Inflammatory macrophage treated with lipopolysaccharide for 1 hour (primary cell): ENCODE measurements at places on chromosomes 2 and 18.

DNA sequence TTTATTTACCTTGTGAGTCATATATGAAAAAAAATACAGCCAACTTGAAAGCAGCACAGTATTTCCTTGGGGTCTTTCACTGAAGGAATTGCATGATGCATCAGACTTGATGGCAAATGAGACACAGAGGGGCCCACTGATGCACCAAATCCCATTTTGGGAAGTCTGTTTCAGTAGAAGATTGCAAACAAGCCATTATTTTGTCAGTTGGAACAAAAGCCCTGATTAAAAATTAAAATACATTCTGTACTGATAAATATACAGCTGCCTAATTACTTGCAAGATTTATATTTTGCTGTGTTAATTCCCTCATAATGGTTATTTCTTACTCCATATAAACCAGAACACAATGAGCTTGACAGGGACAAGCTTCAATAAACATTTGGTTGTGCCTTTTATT lies 370.4 kb downstream of the SUCLG1 start:
- no peak for DNase-seq

DNA sequence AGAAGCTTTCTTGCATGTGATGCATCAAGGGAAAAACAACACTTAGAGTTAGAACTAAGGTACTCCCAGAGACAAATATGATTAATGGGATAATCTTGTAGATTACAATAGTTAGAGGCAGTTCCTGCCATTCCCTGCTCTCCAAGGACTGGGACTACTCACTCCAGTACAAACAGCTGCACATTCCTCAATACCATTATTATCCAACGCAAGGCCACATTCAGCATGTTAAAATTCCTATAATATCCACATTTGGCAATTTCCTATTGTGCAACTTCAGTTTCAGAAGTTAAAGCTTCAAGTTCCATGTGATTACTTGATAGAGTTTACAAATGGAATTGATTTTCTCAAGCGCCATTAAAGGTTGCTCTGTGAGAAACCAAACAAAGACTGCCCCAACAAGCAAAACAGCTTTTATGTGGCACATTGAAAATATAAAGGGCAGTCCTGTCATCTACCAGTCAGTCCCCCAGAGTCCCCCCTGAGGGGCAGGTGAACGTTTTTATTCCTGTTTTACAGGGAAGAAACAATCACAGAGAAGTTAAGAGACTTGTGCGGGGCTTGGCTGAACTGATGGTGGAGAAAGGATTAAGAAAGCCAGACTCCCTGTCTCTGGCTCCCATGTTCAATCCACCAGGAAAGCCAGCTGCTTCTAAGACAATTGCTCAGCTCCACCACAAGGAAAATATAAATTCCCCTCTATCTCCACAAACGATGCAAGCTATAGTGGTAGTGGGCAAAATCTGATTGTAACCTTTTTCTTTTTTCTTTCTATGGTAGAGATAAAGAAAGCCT lies 72.6 kb downstream of the TXNL1 start:
- DNase-seq: peak; percentile 63

- no peak for DNase-seq
Measured at GRCh38 chr2:214410128-214410775, 602 bp upstream of the VWC2L start.

DNA sequence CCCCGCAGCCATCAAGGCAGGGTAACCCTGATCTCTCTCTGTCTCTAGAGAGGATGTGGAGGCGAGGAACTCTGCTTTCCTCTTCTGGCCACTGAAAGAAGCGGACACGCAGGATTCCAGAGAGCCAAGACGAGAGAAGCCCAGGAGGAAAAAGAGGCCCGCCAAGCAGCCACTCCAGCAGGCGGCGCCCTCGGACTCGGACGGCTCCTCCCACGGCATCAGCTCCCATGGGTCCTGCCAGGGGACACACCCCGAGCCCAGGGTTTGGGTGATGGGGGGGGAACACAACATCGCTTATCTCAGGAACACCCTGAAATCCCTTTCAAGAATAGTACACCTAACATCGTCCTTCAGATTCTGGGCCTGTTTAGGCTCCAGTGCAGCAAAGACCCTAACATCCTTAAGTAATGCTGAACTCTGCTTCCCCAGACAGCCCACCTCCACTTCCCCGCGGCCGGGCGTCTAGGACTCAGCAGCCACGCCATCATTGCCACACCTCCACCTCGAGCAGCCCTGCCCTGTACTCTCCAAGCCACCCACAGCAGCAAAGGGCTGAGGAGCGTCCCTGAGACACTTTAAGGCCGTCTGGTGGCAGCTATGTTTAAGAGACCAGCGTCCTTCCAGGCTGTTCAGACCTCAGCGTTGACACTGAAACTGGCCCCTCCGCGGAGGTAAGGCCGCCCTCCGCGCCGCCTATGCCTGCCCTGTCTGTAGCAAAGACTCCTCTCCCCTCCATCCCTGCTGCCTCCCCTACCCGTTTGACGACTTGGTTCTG lies 34.3 kb upstream of the CNGA3 start:
- no peak for DNase-seq

- peak; percentile 67 for DNase-seq
Measured at GRCh38 chr2:138827426-138828054, 47.4 kb upstream of the NXPH2 start.

DNA sequence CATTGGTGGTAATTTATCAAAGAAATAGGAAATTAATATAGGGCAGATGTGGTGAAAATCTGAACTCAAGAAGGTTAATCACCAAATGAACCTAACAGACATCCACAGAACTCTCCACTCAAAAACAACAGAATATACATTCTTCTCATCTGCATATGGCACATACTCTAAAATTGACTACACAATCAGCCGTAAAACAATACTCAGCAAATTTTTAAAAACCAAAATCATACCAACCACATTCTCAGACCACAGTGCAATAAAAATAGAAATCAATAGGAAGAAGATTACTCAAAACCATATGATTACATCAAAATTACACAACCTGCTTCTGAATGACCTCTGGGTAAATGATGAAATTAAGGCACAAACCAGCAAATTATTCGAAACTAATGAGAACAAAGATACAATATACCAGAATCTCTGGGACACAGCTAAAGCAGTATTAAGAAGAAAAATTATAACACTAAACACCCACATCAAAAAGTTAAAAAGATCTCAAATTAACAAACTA lies 31.0 kb downstream of the RBM43 start:
- peak; percentile 68 for DNase-seq

- DNase-seq: peak; percentile 33
Measured at GRCh38 chr2:239912938-239913635, 112.1 kb downstream of the NDUFA10 start.

- DNase-seq: no peak
Measured at GRCh38 chr18:12751891-12752290, 49.0 kb downstream of the PSMG2 start.

- DNase-seq: no peak
Measured at GRCh38 chr2:38440655-38441054, 63.6 kb upstream of the ATL2 start.

DNA sequence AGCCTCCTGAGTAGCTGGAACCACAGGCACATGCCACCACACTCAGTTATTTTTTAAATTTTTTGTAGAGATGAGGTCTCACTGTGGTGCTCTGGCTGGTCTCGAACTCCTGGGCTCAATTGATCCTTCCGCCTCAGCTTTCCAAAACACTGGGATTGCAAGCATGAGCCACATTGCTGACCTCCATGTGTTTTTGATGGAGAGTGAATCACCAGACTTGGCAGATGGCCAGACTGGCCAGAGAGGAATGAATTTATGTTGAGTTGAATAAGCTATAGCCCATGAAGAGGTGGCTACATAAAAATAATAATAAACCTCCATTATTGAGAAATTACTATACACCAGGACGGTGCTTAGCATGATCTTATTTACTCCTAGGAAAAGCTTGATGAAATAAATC lies 91.5 kb downstream of the MREG start:
- DNase-seq: no peak

DNA sequence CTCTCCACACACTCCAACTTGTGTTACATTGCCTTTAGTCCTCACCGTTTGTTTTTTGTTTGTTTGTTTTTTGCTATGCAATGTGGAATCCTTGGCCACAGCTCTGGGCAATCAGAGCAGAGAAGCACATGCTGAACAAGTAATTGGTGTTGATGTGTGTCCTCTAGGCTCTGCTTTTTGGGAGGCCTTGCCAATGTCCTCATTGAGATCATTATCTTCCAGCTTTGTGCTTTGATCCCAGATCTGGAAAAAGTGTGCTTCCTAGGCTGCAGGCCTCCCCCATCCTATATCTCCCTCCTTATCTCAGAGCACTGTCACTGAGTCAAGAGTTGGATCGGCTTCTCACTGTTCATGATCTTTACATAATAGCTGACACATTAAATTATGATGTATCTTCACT lies 25.9 kb downstream of the OSR1 start:
- DNase-seq: no peak

- no peak for DNase-seq
Measured at GRCh38 chr2:113847144-113847543, 42.7 kb upstream of the ACTR3 start.

DNA sequence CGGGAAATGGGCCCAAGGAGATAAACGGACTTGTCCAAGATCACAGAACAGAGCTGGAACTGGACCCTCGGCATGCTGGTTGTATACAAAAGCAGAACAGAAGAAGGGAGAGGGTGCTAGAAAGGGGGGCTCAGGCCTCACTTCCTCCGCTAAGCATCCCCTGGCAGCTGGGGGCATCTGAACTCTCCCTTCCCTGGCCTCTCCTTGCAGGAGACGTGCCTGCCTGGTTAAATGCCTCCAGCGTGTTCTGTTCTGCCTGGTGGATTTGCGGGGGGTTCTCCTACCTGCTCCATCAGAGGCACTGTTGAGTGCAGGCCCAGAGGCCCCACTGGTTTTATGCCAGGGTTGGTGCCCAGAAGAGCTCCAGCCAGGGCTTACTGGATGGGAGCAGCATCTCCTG lies 124.7 kb downstream of the ZFP36L2 start:
- DNase-seq: no peak

DNA sequence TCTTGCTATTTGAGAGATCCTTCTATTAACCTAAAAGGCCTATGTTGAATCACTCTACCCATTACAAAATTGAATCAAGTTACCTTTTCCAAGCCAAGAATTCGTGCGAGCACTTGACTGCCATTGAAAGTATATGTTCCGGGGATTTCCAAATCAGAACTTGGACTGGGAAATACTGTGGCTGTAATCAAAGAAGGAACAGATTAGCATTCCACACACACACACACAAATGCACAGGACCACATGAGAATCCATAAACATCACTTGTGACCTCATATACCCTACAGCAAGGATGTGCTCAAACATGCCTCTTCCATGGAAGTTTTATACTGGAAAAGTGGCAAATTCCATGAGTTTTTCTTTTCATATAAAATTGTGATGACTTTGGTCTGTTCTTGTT lies 86.0 kb downstream of the ABCA12 start:
- DNase-seq: no peak
